Kidney epithelial cell (primary cell): ENCODE measurements at places on chromosomes 7 and 10.
A peak's percentile ranks its signal among the peaks of the same experiment; 100 is the strongest.

- no peak for DNase-seq
Measured at GRCh38 chr10:61140765-61141392, 196.9 kb upstream of the RHOBTB1 start.

DNA sequence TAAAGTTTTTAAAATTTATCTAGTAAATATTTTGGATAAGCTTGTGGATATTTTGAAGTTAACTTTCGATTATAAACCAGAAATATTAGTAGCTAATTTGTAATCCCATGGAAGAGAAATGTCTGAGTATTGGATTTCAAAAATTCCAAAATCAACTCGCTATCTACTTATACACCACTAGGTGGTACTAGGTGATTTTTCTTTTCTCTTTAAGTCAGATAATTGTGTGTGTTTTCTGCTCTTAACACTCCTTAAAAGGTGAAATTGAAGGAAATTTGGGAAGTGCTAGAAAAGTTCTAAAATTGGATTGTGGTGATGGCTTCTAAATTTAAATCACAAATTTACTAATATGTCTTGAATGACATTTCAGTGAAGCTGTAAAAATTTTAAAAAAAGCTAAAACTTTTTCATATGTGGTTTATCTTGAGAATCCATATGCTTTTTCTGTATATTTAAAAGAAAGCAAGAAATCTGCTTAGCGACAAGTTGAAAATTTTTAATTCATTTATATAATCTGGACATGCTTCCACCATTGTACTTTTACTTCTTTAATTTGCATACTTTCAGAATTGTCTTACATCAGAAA, 90.2 kb downstream of the IPMK start:
- no peak for DNase-seq

DNA sequence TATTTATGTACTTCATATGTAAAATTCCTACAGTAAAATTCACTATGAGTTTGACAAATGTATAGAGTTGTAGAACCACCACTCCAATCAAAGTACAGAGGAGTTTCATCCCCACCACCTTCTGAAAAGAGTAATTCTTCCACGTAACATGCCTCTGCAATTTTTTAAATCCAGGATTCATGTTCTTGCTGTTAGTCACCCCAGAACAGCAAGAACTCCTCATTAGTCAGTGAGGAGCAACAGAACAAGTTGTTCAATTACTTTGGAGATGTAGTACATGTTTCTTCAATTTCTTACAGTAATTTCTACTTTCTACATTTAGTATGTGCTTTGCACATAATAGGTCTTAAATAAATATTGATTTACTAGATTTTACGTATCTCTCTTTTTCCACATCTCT, 248.1 kb downstream of the ABCA13 start:
- no peak for DNase-seq

GRCh38 chr10:77911535-77912123, 14.9 kb downstream of the DLG5 start:
- DNase-seq, result no peak

DNA sequence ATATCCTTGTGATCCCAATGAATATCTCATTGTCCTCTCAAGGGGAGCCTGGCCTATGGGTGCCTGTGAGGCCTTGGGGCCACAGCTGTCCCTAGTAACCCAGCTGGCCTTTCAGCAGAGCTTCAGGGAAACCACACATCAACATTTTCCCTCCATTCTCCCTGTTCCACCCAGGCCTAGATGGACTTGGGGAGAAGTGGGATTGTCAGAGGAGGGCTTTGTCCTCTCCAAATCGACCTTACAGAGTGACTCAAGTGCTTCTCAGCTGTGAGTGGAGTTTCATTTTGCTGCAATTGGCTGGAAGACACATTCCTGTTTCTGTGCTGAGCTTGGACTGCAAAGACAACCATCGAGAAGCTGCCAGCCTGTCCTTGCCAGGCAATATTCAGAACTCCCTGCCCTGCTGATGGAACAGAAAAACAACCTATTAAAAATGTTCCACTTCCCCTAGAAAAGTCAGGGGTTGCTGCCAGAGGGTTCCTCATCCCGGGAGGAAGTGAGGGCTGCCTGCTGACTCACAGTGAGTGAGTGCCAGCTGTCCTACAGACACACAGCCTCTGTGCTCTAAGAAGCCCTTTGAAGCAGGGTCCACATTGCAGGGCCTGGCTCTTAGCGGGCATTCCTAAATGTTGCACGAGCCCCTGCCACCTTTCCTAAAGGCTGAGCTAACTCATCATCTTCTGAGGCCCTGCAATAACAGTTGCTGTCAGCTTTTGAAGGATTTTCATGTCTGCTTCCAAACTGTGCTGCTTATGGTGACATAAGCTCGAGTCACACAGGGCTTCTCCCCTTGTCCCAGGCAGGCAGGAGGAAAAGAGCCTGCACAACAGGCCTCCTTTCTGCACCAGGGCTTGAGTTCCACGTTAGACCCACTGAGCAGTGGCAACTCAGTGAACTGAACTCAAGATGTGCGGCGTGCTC, 20.5 kb downstream of the STRA8 start:
- peak; percentile 29 for DNase-seq

GRCh38 chr7:137166363-137166762, 177.2 kb downstream of the PTN start:
- DNase-seq, result no peak
